ENCODE measurements at places on chromosomes 3 and 15. TPM values are rescaled to one million over a fixed set of nuclear protein-coding genes. Genes with fewer than 3 reads are reported as not detected.

GRCh38 chr3:59443618-59444293, 393.9 kb upstream of the CFAP20DC start:
- no peak for DNase-seq

GRCh38 chr15:100948430-100948762, 29.2 kb downstream of the LRRK1 start:
- DNase-seq: no peak

DNA sequence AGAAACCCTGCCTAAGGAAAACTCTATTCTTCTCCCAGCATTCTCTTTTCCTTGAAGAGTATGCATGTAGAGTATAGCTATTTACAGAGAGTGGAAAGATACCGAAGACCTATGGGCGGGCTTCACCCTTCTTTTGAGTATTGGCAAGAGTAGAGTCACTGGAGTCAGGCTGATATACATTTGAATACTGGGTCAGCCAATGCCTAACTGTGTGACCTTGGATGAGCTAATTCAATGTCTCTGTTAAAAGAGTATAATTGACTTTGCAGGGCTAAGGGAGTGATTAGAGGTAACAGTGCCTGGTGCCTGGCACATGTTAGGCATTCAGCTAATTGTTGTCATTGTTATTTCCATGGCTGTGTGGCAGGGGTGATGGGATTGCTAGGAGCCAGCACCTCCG, 75.6 kb downstream of the TUSC7 start:
- DNase-seq: no peak

Gene KNG1
- total RNA-seq: not detected
